ENCODE measurements at places on chromosomes 3 and 15. TPM values are rescaled to one million over a fixed set of nuclear protein-coding genes. Genes with fewer than 3 reads are reported as not detected.

ROPN1 gene
- total RNA-seq: not detected

ELP6 gene
- 60.4 TPM for total RNA-seq

TGM5 gene
- not detected for total RNA-seq

CX3CR1 gene
- total RNA-seq: not detected

ISG20 gene
- total RNA-seq: 112 TPM

TMC3 gene
- not detected for total RNA-seq

DNA sequence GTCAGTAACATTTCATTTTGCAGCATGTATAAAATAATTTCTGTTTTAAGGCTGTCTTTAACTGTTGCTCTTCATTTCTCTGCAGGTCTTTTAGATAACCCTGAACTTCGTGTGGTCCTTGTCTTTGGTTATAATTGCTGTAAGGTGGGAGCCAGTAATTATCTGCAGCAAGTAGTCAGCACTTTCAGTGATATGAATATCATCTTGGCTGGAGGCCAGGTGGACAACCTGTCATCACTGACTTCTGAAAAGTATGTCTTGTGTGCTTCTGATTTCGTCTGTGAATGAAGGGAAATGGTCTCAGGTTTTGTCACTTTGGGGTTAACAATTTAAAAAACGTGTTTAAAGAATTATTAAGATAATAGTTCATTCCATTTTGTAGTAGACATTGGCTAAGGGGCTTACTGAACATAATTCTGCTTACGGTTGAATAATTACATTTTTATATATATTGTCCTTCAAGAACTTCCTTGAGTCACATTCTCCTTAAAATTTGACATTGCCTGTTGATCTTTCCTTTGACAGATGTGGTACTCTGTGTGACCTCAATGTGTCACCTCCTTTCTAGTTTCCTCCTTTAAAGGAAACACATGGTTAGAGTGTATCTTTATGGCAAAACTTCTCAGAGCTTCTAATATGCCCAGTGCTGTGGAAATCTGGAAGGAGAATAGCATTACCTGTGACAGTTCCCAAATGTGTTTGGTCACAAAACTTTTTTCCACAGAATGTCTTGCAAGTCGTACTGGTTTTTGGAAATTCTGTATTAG lies 26.3 kb downstream of the FBXO22 start:
- no peak for DNase-seq

DNA sequence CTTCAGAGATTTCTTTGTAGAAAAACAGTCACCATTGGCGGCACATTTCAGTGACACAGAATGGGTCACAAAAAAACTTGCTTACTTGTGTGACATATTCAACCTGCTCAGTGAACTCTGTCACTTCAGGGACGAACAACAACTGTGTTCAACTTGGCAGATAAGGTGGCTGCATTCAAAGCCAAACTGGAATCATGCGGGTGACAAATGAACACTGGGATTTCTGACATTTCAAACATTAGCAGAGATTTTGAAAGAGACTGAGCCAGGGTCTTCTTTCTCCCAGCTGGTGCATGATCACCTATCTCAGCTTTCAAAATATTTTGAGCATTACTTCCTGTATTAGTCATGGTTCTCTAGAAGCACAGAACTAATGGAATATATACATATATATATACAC lies 1.9 kb upstream of the EID1 start:
- no peak for DNase-seq

DNA sequence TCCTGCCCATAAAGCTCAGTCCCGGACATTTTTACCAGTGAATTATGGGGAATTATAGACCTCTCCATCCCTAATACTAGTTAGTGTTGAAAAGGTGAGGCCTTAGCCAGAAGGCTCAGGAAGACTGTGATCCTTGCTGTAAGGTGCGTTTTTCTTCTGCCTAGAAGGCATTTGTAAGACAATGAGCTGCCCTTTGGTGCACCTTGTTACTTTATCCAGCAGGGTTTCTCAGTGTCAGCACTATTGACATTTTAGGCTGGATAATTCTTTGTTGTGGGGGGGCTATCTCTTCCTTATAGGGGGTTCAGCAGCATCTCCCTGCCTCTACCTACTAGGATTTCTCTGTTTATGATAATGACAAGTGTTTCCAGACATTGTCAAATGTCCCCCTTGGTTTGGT lies 108.1 kb upstream of the ABHD17C start:
- no peak for DNase-seq

GRCh38 chr15:59521443-59521842 lies 83.5 kb downstream of the FAM81A start:
- DNase-seq: no peak

DNA sequence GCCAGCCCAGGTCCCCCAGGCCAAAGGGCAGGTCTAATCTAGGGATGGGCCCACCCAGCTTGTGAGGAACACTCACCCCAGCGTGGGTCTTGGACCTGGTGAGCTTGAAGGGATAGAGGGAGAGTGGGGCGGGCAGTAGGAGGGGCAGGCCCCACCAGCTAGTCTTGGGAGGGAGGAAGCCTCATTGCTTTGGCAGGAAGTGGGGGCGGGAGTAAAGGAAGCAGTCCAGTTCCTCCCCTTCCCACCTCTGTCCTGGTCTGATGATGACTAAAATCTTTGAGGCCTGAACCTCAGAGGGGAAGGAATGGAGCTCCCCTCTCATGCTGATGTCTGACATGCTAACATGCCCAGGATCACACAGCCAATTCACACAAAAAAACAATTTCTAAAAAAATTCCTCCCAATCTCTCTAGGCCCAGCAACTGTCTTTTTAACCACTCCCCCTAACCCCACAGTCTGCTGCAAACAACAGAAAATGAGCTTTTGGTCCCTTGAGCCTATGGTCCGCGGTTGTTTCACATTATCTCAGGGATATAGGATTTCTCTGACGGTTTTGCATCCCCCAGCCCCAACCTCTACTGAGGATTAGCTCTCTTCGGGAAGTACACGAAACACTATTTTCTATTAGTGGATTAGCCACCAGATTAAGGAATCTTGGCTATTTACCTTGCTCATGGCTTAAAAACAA lies 30.7 kb upstream of the DUSP7 start:
- DNase-seq: no peak

GRCh38 chr15:100645671-100646070 lies 43.3 kb downstream of the ASB7 start:
- DNase-seq: no peak

DNA sequence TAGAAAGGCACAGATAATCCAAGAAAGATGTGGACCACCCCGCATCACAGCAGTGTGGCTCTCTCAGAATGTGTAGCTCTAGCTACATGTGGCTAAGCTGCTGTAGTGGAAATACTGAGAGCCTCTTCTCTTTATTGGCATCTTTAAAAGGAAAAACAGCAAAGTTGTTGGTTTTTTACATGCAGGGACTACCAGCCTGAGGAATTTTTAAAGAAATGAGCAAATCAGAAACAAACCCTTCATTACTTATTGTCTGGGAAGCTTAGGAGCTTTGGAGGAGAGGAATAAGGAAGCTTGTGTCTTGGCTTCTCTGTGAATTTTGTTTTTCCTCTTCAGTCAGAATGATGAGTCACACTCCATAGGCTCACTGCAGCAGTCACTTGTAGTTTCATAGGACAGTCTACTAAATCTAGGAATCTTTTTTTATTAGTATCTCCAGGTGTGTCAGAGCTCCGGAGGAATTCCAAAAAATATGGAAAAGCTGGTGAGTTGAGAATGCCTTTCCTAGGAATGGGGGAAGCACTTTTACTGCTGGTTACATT lies 27.5 kb downstream of the POLG start:
- DNase-seq: no peak

- no peak for DNase-seq
These were observed 31.3 kb upstream of the NFKBIZ start for GRCh38 chr3:101817992-101818391.

GRCh38 chr3:11284011-11284410 lies 11.8 kb downstream of the ATG7 start:
- no peak for DNase-seq

GRCh38 chr3:126136428-126137220 lies 43.8 kb downstream of the ALDH1L1 start:
- DNase-seq: no peak

DNA sequence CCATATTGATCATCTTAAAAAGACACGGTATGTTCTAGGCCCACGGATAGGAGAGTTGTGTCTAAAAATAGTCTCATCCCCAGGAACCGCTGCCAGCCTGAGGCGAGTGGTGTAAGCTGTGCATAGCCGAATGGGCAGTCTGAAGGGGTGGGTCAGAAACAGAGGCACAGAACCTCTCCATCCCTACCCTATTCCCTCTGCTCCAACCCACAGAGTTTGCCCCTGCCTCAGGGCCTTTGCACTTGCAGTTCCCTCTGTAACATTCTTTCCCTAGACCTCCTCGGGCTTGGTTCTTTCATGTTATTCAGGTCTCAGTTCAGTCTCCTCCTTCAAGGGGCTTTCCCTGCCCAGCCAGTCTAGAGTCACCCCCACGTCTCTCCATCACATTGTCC lies 4.8 kb downstream of the SCN5A start:
- DNase-seq: no peak

- DNase-seq: no peak
These were observed 22.3 kb downstream of the STIMATE start for GRCh38 chr3:52874864-52875587.

DNA sequence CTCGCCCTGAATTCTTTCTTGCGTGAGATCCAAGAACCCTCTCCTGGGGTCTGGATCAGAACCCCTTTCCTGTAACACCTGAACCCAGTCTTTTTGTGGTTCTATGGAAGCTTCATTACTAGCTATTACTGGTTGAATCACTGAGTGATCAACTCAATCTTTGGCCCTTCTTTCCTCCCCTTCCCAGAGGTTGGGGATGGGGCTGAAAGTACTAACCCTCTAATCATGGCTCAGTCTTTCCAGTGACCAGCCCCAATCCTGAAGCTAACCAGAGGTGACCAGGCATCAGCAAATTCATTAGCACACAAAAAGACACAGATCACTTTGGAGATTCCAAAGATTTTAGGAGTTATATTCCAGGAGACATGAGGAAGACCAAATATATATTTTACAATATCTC lies 39.5 kb downstream of the HERC1 start:
- DNase-seq: no peak

DNA sequence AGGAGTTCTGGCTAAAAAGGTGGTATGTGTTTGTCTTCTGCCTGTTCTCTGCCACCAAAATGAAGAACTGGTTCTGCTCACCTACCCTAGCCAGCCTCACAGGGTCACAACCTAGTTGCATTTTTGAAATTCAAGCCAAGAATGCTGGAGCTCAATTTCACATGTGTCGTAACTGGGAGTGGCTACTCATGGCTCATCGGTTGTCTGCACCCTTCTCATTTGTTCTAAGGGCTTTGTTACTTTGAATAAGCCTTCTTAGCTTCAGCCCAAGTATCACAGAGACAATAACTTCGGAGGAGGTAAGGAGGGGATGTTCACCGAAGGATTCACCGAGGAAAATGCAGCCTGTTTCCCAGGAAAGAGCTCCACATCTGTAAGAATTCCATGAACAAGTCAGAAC lies 134.3 kb upstream of the RARB start:
- DNase-seq: no peak

DNA sequence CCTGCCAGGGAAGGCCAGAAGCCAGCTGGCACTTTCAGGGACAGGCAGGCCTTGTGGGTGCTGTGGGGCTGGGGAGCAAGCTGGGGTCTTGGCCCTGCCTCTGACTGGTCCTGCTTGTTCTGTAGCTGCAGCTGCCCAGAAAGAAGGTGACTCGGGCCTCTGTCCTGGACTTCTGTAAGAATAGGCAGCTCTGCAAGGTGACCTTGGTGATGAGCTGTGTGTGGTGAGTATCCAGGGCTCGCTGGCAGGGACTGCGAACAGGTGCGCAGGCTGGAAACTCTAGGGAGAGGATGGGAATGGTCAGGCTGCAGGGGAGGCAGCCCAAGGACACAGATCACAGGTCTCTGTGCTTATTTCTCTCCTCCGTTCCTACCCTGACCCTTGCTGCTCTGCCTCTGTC lies 31.2 kb downstream of the SLC22A14 start:
- DNase-seq: no peak

GRCh38 chr3:108940166-108940565 lies 13.5 kb downstream of the GUCA1C start:
- DNase-seq: no peak

DNA sequence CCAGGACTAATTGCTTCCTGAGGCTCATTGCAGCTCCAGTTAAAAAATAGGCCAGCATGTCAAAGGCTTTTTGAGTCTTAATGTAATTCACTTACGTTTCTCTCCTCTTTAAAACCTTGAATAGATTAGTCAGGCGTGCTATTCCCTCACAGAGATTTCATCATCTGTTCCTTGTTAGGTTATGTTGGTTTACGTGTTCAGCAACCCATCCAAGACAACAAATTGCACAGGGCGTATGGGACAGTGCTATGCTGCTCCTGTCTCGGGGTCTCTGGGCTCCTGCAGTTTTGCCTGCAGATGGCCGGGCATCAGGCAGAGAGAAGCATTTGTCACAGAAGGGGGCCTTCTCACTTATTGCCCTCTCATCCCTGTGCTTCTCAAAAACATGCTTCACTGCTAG lies 117.1 kb downstream of the CHDH start:
- no peak for DNase-seq

- DNase-seq: no peak
These were observed 15.8 kb downstream of the SCG5 start for GRCh38 chr15:32657198-32657883.

DNA sequence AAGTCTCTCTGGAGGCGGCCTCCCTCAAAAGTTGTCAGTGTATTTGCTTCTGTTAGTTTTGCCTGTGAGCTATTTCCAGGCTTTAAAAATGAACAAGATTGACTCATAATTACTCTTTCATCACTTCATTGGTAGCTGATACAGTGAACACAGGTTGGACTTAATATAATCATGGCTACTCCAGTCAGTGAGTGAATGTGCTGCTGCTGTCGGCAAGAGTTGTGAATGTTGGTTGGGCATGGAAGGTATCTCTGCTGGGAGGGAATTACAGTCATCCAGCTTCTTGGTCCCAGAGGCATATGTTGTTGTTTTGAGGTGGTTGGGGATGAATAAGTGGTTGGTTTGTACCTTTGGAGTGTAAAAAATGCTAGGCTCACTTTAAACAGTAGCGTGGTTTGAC lies 11.5 kb downstream of the TCF12 start:
- DNase-seq: no peak

DNA sequence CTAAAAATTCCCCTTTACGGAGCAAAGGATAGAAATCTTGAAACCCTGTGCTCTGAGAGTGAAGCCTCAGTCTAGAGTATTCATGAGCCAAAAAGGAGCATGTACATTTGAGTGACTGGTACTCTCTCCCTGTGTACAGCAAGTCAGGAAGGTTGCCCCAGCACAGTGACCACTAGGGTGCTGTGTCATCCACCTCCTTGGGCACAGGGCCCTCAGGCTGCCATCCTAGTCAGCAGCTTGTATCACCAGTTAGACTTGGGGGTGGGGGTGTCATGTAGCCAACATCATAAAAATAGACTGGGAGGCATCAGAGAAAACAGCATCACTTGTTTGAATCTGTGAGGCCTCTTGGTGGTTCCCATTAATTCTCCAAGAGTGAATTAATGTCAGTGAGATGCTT lies 12.0 kb downstream of the NME9 start:
- DNase-seq: no peak
